Iris pigment epithelial cell (primary cell): ENCODE measurements at places on chromosomes 12 and 14.

DNA sequence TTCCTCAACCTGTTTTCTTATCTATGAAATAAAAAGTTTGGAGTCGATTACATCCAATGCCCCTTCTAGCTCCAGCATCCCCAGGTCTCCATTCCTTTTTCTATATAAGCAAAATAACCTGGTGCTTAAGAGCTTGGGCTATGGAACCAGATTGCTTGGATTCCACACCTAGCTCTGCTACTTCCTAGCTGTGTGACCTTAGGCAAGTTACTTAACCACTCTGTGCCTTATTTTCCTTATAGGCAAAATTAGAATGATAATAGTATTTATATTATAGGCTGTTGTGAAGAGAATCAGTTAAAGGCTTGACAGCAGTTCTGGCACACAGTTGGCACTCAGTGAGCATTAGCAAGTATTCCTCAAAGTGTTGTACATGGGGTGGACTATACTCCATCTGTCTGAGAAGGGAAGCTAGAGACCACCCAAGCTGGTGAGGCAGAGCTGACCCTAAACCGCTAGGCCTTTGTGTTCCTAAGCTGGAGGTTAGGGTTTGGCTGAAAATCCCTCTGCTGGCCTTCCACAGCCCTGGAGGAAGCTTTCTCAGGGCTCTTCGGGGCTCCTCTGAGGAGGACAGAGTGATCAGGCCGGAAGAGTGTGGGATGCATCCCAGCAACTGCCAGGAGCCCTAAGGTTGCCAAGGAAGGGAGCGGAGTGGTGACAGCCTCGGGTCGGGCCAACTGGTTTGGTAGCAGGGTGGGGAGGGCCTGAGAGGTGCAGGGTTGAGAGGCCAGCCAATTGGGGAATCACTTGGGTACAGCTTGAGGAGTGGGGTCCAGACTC, 6.0 kb upstream of the KRT4 start:
- DNase-seq = no peak

DNA sequence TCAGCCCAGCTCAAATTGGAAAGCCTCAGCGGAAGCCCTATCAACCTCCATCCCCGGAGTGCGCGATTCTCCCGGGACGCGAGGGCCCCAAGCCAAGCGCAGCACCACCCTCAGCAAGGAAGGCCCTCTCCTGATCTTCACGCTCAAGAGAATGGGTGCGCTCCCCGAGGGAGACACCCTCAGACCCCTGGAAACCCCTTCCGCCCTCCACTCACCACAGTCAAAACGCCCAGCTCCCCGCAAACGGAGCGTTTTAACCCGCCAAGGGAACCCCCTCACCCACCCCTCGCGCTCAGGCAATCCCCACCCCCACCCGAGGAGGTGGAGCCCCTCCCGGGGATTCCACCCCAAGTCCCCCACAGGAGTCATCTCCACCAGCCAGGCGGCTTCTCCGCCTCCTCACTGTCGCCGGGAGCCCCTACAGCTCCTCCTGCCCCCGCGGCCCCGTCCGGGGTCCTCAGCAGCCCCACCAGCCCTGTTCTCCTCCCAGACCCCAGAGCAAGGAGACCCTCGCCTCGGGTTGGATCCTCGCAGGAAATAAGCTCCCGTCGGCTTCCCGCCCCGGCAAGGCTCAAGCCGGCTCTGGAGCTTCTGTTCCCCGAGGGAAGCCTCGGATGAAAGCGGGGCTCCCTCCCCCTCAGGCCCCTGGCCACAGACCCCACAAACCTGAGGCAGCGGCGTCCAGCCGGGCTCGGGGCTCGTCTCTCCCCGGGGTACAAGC, 507 bp downstream of the BAZ2A start:
- DNase-seq = peak; percentile 27

GRCh38 chr12:93819050-93819491, 141.9 kb downstream of the CRADD start:
- peak; percentile 90 for DNase-seq

GRCh38 chr12:77204083-77204482, 138.7 kb upstream of the E2F7 start:
- no peak for DNase-seq

DNA sequence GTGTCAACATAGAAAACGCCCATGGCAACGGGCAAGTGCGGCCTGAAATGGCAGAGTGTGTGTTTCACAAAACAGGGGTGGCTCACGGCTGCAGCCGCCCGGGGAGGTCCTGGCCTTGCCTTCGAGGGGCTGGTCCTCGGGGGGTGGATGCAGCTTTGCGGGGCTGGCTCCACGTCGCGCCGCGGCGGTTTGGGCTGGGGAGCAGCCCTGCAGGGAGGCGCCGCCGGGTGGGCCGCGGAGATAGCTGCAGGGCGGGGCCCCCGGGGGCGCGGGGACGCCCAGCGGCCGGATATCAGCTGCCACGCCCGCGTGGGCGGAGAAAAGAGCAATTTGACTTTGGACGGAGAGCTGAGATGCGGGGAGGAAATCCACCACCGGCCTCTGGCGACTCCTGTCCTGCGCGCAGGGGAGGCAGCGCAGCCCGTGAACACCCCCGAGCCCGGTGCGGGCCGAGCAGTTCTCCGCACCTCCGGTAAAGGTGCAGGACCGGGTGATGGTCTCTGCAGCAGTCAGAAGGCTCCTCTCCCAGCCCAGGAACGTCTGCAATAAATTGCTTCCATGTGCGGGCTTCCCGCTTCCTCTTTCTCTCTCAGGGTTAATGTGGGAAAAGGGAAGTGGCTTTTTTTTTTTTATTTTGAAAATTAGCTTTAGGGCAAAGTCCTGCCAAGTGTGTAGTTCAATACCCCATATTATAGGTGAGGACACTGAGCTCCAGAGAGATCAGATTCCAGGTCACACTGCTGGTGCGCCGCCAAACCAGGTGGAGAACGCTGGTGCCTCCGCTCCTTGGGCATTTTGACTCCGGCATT, 110.5 kb downstream of the ARF6 start:
- peak; percentile 63 for DNase-seq

DNA sequence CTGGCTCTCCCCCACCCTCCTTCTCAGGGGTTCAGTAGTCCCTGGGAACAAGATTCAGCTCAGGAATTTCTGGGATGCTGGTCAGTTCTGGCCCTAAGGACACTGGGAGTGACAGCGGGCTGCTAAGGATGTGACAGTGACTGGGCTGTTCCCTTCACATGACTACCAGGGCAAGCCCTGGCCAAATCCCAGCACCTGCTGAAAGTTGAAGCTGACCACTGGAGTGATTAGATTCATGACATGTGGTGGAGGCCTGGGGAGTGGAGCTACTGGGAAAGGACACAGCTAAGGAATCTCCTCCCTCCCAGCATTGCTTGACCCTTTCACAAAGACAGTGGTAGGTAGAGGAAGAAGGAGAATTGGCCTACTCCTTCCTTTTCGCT, 204.9 kb downstream of the DAD1 start:
- DNase-seq = no peak

GRCh38 chr12:122862110-122862634, 26.9 kb downstream of the HIP1R start:
- DNase-seq = no peak

- no peak for DNase-seq
These were observed 373.5 kb downstream of the RPS29 start for GRCh38 chr14:49212721-49213120.

GRCh38 chr12:94957006-94957405, 46.5 kb downstream of the NDUFA12 start:
- DNase-seq = no peak

DNA sequence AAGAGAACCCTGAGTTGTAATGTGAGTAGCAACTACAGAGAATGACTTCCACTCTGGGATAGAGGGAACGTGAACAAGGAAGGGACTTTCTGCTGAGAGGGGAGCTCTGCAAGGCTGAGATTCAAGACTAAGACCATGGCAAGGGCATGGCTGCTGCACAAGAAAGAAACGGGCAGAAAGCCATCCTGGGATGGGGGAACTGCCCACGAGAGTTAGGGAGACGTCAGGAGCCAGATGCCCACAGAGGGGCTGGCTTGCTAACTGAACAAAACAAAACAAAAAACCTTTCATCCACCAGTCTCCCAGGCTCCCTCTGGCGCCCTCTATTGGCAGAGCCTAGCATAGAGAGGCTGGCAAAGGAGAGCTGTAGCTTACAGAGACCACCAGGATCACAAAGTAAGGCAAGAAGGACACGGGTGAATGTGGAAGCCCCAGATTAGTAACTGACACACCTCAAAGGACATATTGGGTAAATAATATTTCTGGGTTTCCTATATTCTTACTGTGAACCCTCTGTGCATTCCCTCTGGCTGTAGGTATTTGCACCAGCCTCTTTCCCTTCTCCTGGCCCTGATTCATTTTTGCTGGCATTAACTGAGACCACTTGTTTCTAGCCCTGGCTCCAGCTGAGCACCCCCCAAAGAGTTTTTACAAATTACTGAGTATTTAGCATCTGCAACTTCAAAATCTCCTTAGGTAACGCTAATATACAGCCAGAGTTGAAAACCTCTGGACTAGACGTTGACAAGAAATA, 338.3 kb downstream of the EMP1 start:
- DNase-seq = peak; percentile 24

DNA sequence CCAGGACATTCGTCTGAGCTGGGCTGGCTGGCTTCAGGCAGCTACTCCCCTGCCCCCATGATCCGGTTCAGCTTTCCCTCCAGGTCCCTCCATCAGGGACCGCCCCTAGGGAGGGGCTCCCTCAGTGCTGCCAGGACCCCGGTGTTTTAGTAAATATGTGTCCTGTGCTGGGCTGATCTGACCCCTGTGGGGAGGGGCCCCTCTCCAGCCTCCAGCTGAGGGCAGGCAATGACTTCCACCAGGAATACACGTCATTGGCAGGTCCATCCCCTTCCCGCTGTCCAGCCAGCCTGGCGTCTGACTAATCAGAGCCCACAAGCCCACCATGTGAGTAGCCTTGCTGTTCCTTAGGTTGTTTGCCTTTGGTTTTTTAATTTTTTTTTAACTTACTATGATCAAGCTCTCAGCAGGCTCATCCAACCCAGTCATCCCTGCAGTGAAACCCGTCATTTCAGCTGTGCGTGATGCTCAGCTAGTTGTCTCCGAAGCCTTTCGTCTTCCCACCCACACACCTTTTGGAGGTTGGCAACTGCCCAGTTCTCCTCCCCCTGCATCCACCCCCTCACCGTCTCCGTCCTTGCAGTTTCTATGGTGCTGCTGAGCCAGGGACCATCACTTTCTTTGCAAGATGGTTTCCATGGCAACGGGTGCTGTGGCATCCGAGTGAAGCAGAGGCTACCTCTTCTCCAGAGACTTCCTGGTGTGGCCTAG, 16.0 kb upstream of the SERPINA4 start:
- DNase-seq = no peak
